ENCODE measurements at places on chromosomes 16 and 17.

DNA sequence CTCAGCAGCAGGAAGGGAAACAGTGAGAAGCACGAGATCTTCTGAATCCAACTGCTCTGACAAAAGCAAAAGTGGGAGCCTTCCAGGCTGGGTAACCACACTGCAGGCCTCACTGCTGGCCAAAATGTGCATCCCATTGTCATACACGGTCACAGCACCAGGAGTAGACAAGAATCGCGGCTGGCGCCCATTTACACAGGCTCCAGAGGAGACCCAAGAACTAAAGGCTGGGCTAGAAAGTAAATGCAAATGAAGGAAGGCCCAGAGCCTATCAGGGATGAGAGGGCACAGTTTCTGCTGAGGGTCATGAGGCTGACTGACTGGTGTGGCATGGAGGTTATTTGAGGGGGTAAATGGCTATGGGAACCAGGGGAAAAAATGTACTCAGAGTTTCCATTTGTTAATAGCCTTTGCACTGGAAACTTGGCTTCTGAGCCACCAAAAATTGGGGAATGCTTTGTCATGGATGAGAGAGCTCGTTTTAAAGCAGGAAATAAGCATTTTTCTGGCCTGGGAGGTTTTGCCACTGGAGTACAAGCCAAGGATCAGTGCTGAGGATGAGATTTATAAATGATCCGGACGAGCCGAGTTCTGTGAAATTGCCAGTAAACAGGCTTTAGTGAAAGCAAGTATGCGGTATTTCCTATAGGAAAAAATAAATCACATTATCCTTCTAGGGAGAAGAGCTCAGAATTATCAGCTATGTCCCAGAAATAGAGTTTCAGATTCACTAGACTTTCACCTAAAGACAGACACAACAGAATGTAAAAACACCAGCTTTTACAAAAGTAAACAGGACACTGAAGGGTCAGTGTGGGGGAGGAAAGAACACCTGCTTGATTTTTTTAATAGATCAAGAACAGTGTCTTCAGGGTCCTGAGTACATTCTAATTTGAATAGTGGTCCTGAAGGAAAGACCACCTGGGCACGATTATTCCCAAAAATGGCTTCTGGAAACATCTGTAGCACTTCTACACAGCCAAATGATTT lies 66.9 kb upstream of the GSG1L start:
- DNase-seq, result no peak

DNA sequence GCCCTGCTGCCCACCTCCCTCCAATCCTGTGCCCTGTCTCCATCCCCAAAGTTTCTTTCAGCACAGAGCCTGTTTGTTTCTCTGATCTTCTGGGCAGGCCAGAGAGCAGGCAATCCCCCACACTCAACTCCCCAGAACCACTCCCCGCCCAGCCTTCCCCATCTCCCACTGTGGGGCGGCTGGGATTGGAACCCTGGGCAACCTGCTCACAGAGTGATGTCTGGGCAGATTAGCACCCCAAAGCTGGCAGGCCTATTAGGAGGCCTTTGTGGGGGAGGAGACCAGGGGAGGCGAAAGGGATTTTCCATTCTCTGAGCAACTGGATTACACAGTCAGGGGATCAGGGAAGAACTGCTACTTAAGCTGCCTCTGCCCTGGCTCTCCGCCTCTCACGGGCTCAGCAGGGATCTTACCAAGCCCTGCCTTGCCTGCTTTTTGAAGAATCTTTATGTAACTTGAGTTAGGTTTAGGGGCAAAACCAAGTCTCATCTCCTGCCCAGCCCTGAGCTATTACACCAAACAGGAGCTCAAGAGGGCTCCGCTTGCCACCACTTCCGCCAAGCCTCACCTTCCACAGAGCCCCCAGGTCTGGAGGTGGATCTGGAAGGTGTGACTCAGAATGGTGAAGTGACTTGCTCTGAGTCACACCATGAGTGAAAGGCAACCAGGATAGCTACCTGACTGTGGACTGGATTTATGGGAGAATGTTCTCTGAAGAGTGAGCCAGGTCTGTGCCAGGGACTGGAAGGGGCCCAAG lies 16.0 kb upstream of the LHX1 start:
- no peak for DNase-seq

DNA sequence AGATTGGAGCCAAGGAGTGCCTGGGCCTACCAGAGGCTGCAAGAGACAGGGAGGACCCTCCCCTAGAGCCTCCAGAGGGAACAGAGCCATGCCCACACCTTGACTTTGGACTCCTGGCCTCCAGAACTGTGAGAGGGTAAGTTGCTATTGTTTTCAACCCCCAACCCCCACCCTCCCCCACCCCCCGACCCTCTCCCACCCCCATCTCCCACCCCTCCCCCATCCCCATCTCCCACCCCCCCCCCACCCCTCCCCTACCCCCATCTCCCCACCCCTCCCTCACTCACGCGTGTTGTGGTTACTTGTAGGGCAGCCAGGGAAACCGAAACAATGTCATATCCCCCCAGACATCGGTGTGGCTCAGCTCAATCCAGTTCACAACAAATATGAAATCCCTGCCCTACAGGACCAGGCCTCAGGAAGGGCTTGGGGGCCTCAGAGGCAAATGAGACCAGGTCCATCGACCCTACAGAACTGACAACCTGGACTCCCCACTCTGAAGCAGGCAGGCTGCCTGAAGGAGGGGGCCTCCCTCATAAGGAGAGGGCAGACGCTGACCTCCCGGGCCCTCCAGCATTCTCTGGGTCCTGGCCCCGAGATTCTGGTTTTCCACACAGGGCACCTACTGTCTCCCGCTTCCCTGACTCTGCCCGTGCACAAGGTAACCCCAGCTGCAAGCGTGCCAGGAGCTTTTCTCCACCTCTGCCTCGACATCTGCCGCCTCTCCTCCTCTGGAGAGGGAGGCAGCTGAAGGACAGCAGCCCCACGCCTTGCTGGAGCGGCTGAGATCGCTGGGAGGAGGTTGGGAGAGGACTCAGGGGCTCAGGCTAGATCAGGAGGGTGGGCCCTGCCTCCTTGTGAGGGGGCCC lies 3.0 kb upstream of the ZCCHC14 start:
- DNase-seq, result no peak

DNA sequence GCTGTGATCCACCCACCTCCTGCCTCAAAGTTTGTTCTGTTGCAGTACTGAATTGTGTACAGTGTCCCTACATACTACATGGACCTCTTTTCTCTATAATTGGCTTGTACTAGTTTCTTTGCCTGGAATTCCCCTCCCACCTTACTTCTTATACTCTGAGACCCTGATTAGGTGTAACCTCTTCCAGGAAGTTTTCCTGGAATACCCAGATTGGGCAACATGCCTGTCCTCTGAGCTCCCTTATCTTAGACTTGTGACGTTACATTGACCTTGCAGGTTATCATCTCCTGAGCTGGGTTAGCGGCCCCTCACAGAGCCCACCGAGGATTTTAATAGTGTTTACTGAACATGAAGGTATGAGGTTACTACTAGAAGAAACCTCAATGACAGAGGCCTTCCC lies 237.0 kb downstream of the ZNF423 start:
- DNase-seq, result no peak

GRCh38 chr16:62805221-62805857 lies 769.1 kb upstream of the CDH8 start:
- no peak for DNase-seq

- DNase-seq, result no peak
Measured at GRCh38 chr17:77526259-77526711, 385.5 kb downstream of the SEC14L1 start.

GRCh38 chr16:58046936-58047335 lies 21.4 kb downstream of the MMP15 start:
- no peak for DNase-seq

- no peak for DNase-seq
Measured at GRCh38 chr17:42760652-42761581, at the start of gene RAMP2. TSS of gene RAMP2 (plus strand) at chr17:42761227. CDS start at chr17:42761262, 35 bp downstream.

DNA sequence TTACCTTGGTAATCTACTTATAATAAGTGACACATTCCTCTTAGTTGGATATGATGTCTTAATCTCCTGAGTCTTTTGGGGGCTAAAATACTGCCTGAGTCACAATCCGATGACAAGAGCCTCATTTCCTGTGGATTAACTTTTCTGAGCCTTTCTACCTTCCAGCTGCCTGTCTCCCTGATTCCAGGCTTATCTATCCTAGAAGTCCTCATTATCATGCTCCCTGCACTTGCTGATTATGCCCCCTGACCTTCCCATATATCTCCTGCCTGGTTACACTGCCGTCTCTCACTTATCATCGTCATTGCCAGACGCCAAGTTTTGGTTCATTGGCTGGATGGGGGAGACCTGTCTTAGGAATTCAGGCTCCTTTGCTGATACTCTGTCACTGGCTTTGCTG lies 727.4 kb upstream of the CA10 start:
- DNase-seq, result no peak

- no peak for DNase-seq
Measured at GRCh38 chr16:79037521-79038373, 562.8 kb downstream of the MAF start.

DNA sequence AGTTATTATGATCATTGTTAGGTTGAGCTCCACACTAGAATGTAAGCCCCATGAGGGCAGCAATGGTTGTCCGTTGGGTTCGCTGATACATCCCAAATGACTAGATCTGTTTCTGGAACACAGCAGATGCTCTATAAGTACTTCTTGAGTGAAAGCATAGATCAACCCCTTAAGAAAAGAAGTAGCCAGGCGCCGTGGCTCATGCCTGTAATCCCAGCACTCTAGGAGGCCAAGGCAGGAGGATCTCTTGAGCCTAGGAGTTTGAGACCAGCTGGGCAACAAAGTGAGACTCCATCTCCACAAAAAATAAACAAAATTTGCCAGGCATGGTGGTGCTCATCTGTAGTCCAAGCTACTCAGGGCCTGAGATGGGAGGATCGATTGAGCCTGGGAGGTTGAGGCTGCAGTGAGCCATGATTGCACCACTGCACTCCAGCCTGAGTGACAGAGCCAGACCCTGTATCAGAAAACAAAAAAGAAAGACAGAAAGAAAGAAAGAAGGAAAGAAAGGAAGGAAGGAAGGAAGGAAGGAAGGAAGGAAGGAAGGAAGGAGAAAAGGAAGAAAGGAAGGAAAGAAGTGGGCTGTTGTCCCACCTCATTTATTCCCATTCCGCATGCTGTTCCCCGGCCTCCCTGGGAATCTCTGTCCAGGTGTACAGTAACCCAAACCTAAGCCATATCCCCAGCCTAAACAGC lies 54.4 kb upstream of the RPL38 start:
- DNase-seq, result no peak

DNA sequence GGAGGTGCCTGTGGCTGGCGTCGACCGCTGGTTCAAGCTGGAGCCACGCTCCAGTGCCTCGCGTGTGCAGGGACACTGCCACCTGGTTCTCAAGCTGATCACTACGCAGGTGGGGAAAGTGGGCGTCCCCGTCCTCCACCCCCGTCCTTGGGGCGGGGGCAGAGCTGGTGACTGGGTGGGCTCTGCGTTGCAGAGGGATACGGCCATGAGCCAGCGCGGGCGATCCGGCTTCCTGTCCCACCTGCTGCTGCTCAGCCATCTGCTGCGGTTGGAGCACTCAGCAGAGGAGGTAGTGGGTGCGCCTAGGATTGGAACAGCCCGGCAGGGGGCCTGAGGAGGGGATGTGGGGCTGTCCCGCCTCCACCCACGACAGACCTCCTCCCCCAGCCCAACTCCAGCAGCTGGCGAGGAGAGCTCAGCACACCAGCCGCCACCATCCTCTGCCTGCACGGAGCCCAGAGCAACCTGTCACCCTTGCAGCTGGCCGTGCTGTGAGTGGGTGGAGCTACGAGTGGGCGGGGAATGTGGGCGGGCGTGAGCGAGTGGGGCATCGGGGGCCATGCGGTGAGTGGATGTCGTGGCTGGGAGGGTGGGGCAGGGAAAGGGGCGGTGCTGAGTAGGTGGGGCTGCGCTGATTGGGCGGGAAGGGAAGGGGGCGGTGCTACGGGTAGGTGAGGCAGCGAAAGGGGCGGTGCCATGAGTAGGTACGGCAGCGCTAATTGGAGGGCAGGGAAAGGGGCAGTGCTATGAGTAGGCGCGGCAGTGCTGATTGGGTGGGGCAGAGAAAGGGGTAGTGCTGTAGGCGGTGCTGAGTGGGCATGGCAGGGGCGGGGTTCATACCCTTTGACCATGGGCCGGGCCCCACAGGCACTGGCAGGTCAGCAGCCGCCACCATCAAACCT lies 8.9 kb downstream of the TSR3 start:
- DNase-seq, result peak; percentile 99

DNA sequence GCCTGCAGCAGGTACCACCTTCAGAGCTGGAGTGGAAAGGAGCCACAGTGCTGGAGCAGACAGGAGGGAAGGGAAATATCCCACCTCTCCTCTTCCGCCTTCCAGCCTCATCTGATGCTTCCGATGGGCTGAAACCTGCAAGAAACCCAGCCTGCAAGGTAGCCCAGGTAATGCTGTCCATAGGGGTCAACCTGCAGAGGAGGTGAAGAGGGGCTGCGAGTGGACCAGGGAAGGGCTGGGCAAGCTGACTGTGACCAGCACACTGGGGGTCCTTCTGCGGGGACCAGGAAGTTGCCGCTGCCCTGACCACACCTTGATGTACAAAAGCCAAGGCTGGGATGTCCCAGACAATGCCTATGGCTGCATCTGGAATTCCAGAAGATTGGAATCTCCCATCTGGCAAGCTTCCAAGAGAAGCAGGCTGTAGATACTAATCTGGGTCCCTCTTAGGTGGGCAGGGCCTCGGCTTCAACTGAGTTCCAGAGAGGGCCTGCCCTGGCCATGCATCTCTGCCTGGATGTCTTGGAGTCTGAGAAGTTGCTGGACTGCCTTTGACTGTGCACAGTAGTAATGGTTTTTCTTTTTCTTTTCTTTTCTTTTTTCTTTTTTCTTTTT lies 5.8 kb downstream of the FOXL1 start:
- DNase-seq, result no peak

DNA sequence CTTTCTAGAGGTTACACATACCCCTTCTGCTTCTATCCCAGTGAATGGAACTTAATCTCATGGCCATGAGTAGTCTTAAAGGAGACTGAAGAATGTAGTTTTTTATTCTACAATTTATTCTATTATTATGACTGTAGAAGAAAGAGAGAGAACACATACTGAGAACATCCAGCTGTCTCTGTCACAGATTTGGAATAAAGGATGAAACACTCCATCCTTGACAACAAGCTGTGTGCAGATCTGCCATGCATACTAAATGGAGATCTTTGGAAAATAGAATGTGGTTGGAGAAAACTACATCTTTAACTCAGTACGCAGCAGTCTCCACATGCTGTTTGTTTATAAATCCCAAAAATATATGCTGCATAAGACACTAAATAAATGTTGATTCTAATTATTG lies 54.1 kb upstream of the NUDT7 start:
- no peak for DNase-seq

DNA sequence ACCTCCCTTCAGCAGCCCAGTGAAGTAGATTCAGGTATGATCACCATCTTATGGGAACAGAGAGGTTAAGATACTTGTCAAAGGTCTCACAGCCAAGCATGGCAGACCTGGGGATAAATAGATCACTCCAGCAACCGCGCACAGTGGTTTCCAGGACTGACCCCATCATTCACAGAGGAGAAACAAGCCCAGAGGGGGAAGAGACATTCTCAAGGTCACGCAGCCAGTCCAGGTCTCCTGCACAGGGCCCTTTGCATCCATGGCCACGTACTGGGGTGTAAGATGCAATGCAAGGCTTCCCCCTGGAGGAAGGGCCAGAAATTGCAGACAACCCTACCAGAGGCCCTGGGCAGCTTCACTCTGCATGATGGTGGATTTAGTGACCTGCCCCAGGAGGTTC lies 19.9 kb downstream of the TLE7 start:
- DNase-seq, result peak; percentile 58
